ENCODE measurements at places on chromosomes 4 and X. TPM values are rescaled to one million over a fixed set of nuclear protein-coding genes. Genes with fewer than 3 reads are reported as not detected.

The PAGE2 gene
- total RNA-seq = not detected

The CT45A3 gene
- total RNA-seq = not detected

The FAT4 gene
- 40.3 TPM for total RNA-seq

The CT55 gene
- total RNA-seq = not detected

The SMARCA1 gene
- 18.3 TPM for total RNA-seq

The MFAP3L gene
- 5.4 TPM for total RNA-seq

The RAB39B gene
- total RNA-seq = 0.22 TPM

The LUZP4 gene
- total RNA-seq = not detected

The CT45A1 gene
- not detected for total RNA-seq

Measured in lung microvascular endothelial cell (primary cell).